ENCODE measurements at places on chromosomes 6 and 20. TPM values are rescaled to one million over a fixed set of nuclear protein-coding genes. Genes with fewer than 3 reads are reported as not detected.
A peak's percentile ranks its signal among the peaks of the same experiment; 100 is the strongest.

TXNDC5 gene
- total RNA-seq = 104 TPM

MEI4 gene
- total RNA-seq = 0.06 TPM

DNA sequence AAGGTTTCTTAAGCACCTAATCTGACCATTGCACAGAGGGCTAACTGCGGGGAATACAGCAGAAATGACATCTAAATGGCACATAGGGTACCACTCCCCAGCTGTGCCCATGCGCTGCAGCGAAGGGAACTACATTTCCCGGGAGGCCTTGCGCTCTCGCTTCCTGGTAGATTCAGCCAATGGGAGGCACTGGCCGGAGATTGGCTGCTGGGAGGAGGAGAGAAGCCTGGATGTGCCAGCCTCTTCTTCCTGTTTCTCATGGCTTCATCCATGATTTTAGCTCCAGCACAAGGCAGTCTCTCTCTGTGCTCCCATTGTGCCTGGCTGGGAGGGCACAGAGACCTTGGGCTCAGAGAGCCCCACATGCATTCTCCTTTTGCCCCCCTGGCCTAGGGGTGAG, 101.7 kb upstream of the FOXA2 start:
- DNase-seq = peak; percentile 29

DNA sequence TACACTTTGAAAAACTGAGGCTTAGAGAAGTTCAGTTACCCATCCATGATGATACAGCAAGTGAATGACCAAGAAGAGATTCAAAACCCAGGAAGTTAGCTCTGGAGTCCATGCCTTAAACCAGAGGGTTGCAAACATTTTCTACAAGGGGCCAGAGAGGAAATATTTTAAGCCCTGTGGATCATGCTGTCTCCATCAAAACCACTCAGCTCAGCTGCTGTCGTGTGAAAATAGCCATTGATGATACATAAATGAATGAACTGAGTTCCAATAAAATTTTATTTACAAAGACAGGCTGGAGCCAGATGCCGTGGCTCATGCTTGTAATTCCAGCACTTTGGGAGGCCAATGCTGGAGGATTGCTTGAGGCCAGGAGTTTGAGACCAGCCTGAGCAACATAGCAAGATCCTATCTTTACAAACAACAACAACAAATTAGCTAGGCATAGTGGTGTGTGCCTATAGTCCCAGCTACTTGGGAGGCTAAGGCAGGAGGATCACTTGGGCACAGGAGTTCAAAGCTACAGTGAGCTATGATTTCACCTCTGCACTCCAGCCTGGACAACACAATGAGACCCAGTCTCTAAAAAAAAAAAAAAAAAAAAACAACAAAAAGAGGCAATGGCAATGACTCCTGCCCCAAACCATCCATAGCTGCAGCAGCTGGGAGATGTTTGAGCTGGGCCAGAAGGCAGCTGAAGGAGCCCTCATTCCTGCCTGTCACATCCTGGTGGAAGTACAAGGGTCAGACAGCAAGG, 44.1 kb upstream of the RIN2 start:
- DNase-seq = no peak

GRCh38 chr6:21386744-21387143, 206.8 kb upstream of the SOX4 start:
- no peak for DNase-seq

- no peak for DNase-seq
Observed at GRCh38 chr6:27178860-27179259, 68.6 kb upstream of the PRSS16 start.

DNA sequence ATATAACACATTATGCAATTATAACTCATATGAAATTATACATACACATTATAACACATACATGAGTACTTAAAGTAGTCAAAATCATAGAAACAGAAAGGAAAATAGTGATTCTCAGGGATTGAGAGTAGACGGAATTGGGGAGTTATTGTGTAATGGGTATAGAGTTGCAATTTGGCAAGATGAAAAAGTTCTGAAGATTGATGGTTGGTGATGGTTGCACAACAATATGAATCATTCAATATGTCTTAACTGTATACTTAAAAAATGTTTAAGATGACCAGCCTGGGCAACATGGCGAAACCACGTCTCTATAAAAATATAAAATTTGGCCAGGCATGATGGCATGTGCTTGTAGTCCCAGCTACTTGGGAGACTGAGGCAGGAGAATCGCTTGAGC, 372.7 kb downstream of the CDKAL1 start:
- DNase-seq = no peak
